ENCODE measurements at places on chromosomes 7 and 10.

- no peak for DNase-seq
Measured at GRCh38 chr10:111873041-111873440, 310.5 kb downstream of the GPAM start.

DNA sequence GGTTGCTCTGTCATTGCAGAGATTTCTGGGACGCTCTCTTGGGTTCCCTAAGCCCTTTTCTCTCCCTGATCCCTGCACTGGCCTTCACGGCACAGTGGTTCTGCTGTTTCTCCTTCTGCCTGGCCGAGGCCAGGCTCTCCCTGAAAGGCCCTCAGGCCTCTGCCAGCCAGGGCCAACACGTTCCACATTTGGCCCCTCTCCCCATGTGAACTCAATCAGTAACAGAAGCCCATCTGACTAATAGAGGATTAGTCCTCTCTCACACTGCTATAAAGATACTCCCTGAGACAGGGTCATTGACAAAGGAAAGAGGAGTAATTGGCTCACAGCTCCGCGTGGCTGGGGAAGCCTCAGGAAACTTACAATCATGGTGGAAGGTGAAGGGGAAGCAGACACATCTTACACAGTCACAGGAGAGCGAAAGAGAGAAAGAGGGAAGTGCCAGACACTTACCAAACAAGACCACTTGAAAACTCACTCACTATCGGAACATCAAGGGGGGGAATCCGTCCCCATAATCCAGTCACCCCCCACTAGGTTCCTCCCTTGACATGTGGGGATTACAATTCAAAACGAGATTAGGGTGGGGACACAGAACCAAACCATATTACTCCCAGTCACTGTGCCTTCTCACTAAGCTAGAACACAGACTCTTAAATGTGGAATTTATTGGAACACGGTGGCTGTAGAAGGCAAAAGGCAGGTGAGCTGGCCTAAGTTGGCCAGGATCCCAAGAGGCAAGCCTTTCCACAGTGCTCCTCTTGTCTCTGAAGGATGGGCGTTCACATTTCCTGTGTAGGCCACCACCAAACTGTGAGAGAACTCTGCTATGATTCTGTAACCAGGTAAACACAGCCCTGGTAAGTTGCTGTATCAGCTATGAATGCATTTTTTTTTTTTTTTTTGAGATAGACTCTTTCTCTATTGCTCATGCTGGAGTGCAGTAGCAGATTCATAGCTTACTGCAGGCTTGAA, 8.8 kb downstream of the FZD8 start:
- DNase-seq = no peak

DNA sequence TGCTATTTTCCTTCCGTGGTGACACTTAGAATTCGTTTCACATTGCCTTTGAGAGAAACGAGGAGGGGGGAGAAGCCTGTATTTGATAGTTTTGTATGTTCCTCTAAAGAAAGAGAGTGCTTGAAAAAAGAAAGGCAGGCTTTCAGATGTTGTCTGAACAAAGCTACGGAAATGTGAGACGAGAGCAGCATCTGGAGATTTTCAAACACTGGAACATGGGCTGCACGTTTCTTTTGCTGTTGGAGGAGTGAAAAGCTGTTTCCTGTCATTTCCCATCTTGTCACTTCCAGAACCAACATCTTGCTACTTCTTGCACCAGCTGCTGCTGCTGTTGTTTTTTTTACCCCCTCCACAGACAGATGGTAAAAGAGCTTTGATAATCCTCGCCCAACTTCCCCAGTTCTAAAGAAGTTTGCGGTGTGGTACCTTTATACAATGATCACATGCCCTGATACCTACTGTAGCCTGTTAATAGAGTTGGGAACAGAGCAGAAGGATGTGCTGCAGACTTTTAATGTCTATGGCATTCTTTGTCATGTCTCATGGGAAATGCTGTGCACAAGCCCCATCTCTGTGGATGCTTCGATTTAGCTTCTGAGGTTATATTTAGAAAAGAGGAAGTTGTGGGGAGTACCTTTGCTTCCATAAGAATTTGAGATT, 408.1 kb downstream of the AUTS2 start:
- no peak for DNase-seq

DNA sequence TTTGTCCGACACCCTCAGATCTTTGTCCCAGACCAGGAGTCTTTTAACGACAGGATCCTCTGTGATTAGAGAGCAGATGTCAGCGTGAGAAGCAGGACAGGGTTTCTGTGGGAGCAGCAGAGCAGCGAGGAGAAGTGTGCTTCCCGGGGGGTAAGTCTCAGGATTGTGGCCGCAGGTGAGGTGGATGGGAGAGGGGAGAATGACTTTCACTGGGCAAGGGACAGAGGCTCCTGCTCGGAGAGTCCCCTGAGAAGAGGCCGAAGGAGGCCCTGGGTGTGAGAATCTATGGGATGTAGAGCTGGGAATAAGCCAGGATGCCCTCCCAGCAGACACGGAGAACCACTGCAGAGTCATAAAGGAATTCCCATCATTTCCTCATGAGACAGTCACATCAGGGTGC, 10.4 kb upstream of the RBAK start:
- no peak for DNase-seq

DNA sequence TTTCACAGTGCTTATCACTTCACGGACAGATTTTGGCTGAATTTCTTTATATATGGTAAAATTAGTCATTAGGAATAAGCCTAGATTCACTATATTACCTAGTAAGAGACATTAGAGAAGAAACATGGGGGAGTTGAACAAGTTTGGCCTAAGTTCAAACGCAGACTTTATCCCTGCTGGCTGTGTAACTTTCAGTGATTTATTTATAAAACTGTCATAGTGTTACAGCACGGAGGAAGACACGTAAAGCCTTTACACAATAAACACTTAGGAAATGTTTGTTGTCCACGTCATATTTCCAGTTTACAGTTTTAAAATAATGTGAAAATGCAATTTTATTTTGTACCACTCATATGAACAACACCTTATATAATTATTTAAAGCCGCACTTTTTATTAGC, 661.5 kb downstream of the MAGI2 start:
- DNase-seq = no peak

GRCh38 chr7:87113077-87113476, 39.2 kb upstream of the DMTF1 start:
- no peak for DNase-seq

- DNase-seq = no peak
Measured at GRCh38 chr7:39272691-39273090, 293.5 kb upstream of the YAE1 start.

GRCh38 chr10:11532306-11532705, 79.1 kb downstream of the USP6NL start:
- DNase-seq = no peak

- DNase-seq = no peak
Measured at GRCh38 chr7:25584112-25584938, 356.0 kb upstream of the NPVF start.

GRCh38 chr7:132758986-132759385, 182.7 kb upstream of the PLXNA4 start:
- no peak for DNase-seq

DNA sequence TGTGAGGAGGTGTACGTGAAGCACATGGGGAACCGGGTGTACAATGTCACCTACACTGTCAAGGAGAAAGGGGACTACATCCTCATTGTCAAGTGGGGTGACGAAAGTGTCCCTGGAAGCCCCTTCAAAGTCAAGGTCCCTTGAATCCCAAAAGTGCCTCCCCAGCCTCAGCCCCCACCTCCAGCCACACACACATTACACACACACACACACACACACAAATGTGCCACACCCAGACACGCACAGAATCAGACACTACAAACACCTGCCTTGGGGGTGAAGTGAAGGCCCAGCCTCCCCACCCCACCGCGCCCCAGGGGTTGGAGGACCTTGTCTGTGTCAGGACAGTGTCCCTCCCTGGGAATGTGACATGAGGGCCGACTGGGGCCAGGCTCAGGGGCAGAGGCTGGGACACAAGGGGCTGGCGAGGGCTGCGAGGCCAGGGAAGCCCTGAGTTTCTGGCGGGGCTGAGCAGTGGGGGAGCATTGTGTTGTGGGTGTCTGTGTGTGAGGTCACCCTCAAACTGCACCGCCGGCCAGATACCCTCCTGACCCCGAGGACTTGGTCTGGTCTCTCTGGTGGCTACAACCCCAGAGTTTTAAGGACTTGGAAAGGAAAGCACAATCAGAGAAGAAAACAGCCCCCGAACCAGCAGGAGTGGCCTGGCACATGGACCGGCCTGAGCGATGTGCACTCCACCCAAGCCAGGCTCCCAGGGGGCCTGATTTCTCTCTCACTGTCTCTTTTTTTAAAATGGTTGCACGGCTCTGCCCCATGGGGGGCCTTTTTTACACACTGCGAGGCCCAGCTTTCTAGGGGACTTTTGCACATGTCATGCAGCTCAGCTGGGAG, 4.0 kb upstream of the ATP6V1F start:
- DNase-seq = no peak

- no peak for DNase-seq
Measured at GRCh38 chr10:132643709-132644526, 106.3 kb downstream of the INPP5A start.

- DNase-seq = no peak
Measured at GRCh38 chr7:65310761-65311160, 62.9 kb upstream of the ZNF92 start.

DNA sequence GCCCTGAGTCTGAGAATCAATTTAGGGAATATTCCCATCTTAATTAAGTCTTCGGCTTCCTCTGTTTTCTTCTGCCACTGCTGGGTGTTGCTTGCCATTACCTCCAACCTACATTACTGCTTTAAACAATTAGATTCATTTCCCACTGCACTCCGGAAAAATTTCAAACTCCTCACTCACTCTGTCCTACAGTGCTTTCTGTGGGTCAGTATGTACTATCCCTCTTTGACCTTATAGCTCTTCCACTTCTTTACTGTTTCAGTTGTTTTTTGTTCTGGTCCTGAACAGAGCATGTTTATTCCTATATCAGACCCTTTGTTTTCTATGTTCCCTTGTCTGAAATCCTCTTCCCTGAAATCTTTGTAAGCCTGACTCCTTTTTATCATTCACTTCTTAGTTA, 160.6 kb downstream of the MAGI2 start:
- no peak for DNase-seq

DNA sequence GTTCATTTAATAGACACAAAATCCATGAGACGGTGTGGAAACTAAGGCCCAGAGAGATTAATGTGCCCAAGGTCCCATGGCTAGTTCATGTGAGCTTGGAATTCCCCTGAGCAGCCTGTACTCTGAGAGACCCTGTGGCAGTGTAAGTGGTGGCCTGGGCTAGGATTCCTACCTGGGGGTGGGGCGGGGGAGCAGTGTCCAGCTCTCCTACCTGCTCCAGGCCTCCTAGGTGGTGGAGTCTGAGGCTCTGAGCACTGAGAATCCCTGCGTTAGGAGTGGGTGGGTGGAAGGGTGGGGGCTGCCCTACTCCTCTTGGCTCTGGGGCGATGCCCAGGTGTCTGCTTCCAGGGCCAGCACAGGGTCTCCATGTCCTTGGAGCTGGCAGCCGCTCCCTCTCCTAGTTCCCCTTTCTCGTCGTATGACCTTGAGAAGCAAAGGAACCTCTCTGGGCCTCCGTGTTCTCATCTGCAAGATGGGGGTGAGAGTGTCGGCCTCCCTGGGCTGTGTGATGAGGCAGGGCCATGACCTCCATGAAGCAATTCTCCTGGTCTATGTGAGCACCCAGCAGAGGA, 2.5 kb downstream of the SNCG start:
- DNase-seq = no peak

DNA sequence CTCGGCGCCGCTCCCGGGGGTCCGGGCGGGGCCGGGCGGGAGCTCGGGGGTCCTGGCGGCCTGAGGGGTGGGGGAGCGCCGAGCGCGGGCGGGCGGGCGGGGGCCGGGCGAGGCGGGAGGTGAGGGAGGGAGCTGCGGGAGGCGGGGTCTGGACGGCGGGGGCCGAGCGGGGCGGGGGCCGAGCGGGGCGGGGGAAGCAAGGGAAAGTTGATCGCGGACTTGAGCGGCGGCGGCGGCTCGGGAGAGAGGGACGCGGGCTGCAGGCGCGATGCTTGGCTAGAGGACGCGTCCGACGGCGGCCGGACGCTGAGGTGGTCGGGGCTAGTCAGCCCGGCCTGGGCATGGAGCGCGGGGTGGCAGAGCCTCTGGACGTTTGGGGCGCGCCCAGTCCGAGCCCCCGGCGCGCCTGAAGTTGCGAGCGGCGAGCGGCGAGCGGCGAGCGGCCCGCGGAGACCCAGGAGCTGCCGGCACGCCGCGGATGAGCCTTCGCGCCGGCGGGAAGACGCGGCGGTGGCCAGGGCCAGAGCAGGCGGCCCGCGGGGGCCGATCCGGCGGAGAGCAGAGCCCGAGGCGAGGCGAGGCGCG, at the start of gene CDH23:
CDH23 (plus strand) TSS at position 210 of the 585 bp plus-strand sequence. CDS start 42,912 bp downstream, outside the sequence.
- no peak for DNase-seq

GRCh38 chr7:64890761-64891362, 12.2 kb upstream of the ZNF273 start:
- DNase-seq = no peak

DNA sequence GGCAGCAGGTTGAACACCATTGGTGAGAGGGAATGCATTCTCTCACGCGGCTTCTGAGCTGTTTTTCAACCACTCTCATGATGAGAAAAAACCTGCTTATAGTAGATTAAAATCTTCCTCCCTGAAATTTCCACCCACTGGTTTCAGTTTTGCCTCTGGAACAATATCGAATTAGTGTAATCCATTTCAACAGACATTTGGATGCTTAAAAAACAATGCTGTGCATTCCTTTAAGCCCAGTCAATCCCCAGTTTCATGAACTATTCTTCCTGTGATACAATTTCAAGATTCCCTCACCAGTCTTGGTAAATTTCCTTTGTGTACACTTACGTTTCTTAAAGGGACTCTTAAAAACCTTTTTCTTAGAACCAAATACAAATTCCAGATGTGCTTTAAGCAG, 89.6 kb downstream of the ITIH5 start:
- DNase-seq = no peak

- no peak for DNase-seq
Measured at GRCh38 chr7:100971111-100972001, 2.0 kb downstream of the MUC12 start.

DNA sequence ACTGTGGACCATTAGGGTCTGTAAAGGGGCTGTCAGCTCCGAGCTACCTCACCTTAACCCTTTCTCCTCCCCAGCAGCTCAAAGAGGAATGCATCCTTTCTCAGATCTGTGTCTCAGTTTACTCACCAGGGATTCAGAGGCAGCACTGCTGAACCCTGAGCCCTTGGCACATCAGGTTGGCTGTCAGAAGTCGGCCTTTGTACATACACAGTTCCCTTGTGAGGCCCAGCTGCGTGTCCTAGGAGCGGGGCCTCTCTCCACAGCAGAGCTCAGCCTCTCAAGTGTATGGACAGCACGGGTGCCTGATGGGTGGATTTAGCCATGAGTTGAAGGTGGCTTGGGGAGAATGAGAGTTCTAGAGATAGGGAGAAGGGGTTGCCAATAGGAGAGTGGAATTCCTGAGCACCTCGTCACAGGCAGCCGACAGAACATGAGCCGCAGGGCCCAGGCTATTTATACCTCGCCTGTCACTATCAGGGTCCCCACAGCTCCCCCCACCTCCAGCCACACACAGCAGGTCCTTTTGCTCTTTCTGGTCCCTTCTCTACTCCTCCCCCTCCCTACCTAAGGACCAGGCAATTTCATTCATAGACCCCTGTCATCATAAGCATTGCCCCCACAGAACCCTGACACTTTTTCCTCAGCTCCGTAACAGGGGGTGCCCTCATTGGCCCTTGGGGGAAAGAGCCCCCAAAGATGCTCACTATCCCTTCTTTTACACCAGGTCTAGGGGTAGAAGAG, 2.1 kb upstream of the FLNC start:
- DNase-seq = no peak

Measured in T-helper 1 cell (primary cell).